MM.1S (cell line): ENCODE measurements at places on chromosomes 2 and 18.

DNA sequence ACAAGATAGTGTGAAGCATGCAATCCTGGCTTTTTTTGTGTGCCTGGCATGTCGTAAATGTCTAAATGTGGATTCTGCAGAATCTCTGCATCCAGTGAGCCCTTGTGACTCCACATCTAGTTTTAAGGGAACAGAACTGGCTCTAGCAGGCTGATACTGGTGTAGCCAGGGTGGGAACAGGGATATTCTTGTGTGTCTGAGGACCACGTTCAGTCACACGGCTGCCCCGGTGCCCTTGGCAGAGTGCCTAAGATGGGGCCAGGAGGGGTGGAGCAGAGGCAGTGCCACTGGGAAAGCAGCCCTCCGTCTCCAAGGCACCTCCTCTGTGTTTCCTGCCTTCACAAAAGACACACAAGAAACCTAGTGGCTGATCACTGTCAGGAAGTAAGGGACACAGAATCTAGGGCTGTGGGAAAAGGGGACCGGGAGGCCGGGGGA is 91.5 kb upstream of the PARD3B start:
- no peak for DNase-seq

- no peak for DNase-seq
These were observed 12.4 kb upstream of the TANK start for GRCh38 chr2:161147856-161148255.

GRCh38 chr2:20423847-20424246 is 23.0 kb upstream of the RHOB start:
- DNase-seq = peak; percentile 24

GRCh38 chr18:63078471-63078870 is 241.1 kb downstream of the BCL2 start:
- DNase-seq = no peak

- DNase-seq = peak; percentile 91
These were observed 1.1 kb downstream of the EPC2 start for GRCh38 chr2:148645539-148646230.

DNA sequence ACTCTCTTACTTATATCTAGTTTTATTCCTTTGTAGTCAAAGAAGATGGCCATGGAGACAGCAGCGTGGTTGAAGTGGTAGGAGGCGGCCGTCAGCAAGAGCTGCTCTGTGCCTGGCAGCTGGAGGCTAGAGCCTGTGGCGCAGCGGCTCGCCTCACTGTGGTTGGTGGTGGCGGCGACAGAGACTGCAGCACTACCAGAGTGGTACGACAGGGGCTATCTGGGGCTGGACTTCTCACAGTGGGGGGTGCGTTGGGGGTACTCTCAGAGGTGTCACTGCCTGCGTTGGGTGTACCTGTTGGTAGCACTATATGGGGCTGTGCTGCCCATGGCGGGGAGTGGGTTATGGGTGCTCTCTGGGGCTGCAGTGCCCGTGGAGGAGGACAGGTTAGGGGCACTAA is 8.5 kb upstream of the ANKRD62 start:
- no peak for DNase-seq

GRCh38 chr2:14616342-14616741 is 16.2 kb upstream of the LRATD1 start:
- no peak for DNase-seq

GRCh38 chr2:169066897-169067296 is 2.5 kb upstream of the DHRS9 start:
- DNase-seq = no peak

DNA sequence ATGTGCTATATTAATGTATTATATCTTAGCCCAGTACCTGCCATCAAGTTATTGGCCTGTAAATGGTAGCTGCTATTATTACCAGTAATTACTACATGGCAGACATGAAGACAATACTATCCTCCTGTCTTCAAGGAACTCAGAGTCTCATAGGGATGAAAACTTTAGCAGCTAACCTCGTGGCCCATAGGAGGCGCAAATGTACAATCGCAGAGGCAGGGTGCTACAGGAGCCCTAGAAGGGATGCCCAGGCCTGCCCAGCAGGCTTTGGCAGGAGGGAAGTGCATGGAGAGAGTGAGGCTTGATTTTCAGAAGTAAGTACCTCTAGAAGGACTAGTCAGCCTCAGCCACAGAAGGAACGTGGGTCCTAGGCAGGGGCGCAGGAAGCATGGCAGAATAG is 44.7 kb upstream of the KIDINS220 start:
- DNase-seq = no peak

- DNase-seq = no peak
These were observed 27.2 kb upstream of the EML4 start for GRCh38 chr2:42141687-42142546.

GRCh38 chr2:214169736-214170135 is 241.1 kb upstream of the VWC2L start:
- no peak for DNase-seq

- no peak for DNase-seq
These were observed 10.4 kb downstream of the HS6ST1 start for GRCh38 chr2:128308284-128308731.

- peak; percentile 31 for DNase-seq
These were observed at the start of gene B4GALT6 for GRCh38 chr18:31684279-31685096. TSS of gene B4GALT6 (minus strand) at chr18:31684581. CDS start at chr18:31684426, 155 bp downstream.

- no peak for DNase-seq
These were observed 67.4 kb downstream of the TNP1 start for GRCh38 chr2:216792222-216793021.

GRCh38 chr2:176187200-176187898 is 1.1 kb upstream of the HOXD1 start:
- DNase-seq = no peak

GRCh38 chr2:202215179-202215578 is 23.2 kb downstream of the SUMO1 start:
- DNase-seq = no peak

DNA sequence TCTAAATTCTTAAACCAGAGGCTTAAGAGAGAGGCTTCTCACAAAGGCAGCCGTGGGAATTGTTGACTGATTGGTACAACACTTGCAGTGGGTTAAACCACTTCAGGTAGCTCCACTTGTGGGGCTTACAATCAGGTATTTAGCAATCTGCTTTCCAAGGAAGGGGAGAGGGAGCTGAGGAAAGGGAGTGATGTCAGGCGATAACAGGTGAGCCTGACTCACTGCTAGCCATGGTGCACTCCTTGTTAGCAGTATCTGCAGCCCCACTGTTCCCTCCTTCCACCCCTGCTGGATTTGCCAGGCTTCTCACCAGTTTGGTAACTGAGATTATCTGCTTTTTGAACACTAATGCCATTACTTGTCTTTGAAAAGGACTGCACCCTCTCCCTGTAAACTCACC is 1056.7 kb upstream of the FANCL start:
- DNase-seq = no peak

DNA sequence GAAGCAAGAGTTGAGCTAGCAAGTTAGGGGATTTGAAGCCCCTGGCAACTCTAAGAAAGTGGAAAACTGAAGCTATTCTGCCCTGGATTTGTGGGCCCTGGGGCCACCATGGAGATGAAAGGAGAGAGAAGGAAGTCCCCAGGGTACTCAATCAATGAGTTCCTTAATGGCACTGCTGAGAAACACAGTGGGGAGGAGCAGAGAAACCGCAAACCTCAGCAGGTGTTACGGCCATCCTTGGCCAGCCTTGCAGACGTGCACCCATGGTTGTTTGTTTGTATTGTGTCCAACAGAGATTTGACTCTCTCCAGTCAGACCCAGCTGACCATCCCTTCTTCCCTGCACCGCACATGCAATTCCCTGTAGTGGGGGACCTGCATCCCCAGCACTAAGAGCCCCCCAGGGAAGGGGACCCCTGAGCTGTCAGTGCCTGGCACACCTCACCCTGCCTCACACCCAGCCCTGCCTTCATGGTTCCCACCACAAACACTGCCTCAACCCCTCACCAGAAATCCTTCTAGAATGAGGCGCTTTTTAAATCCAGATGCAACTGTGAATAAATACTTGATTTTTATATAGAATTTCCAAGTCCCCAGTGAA is 255.3 kb downstream of the SH3BP4 start:
- peak; percentile 86 for DNase-seq

- DNase-seq = peak; percentile 89
These were observed 57.3 kb downstream of the ITGA6 start for GRCh38 chr2:172484706-172485105.

GRCh38 chr18:23970161-23971096 is 44.1 kb upstream of the TTC39C start:
- DNase-seq = no peak

DNA sequence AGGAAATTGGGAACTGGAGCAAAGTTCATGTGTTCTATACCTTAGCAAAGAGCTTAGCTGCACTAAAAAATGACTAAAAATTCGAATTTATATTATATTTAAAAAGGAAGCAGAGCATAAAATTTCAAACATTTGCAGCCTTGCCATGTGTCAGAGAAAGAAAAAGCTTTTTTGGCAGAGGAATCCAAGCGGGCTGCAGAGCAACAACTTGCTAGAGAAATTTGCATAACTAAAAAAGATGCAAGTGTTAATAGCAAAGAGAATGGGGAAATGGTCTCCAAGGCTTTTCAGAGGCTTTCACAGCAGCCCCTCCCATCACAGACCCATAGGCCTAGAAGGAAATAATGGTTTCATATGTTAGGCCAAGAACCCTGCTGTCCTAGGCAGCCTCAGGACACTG is 1315.9 kb downstream of the DSC3 start:
- DNase-seq = no peak

- DNase-seq = no peak
These were observed 268.8 kb downstream of the ARHGAP15 start for GRCh38 chr2:143397884-143398614.

DNA sequence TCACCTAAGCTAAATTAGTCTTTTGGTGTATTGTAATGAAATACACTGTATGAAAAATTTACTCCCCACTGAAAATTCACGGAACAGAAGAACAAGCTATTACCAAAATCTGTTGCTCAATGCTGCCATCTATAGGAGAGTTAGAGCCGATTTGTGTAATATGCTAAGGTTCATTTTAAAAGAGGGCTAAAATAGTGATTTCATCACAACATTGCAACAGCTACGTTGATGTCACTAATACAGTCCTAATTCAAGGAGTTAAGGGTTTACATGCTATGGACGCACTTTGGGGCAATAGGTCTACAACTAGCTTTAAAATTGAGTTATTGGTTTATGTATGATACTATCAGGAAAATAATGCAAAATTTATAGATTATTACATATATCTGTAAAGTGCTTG is 3.0 kb upstream of the IRS1 start:
- peak; percentile 79 for DNase-seq

- DNase-seq = no peak
These were observed 124.1 kb upstream of the XIRP2 start for GRCh38 chr2:166764216-166764615.

DNA sequence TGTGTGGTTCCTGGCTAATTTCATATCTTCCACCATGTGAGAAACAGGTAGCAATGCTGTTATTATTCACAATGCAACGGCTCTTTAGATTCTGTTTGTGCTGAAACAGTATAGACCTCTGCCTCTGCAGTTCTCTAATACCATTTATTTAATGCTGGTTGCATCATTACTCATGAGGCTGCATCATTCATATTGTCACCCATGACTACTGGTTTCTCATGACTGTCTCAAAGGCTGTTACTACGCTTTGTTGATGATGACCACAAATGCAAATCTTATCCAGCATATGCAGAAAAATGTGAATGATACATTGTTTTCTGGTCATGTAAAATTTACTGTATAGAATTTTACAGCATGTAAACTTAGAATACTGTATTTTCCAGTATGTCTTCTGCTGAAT is 22.5 kb downstream of the CAVIN2 start:
- no peak for DNase-seq

DNA sequence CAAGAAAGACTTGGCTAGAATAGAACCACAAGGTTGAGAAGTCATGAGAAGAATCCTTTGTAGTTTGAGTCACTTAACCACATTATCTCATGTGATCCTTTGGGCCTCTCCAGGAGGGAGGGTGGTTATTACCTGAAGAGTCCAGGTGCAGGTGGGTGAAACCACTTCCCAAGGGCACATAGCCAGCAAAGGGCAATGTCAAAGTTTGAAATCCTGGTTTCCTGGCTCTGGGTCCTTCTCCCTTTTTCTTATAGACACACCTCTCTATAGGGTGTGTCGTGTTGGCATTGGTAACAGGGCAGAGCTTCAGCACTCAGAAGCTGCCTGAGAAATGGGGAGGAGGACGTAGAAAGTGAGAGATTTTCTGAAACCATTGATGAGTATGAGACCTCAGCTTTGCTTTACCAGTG is 137.9 kb downstream of the MGAT5 start:
- peak; percentile 84 for DNase-seq

- no peak for DNase-seq
These were observed 43.3 kb downstream of the SERTAD2 start for GRCh38 chr2:64610316-64610855.

GRCh38 chr2:188523919-188524318 is 232.2 kb downstream of the GULP1 start:
- DNase-seq = no peak

DNA sequence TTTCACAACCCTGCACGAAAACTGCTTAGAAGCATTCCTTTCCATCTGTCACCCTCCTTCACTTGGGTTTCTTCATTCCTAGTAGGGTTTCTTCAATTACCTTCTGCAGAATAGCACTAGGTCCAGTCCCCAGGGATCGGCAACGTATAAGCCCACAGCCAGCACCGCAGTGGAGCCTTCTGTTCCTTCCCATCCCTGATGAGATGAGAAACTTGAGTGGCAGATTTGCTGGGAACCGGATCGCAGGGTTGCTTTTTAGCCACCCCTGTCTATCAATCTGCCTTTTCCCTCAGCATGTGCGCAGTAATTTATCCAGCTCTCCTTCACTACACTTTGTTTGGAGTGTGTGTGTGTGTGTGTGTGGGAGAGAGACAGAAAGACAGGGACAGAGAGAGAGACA is 94.2 kb downstream of the CD8B2 start:
- no peak for DNase-seq

DNA sequence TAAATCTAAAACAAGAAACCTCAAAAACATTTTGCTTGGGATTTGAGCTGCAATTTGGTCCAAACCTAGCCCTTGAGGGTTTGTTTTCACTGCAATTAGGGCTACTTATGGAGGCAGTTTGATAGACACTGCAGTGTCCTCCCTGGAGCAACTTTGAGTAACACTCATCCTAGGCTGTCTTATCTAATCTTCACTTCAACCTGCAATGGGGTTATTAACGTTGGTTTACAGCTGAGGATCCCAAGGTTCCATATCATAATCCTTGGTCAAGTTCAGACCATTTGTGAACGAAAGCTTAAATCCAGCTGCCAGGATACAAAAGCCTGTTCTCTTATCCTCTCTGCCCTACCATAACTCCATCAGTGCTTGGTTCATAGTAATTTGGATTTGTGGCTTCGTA is 2.5 kb downstream of the ANXA4 start:
- DNase-seq = no peak

DNA sequence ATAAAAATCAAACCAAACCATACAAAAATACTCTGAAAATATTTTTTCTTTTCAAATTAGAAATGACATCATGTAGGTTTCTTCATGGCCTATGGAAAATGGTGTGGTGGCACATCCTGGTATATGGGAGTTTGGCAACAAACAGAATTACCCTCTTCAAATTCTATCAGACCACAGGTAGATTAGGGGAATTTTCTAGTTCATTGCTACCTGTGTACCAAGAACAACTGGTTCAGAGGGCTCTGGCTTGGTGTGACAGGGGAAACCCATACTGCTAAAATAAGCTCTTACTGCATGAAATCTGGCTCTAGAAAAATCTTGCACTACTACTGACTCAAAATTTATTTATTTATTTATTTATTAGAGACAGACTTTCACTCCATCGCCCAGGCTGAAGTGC is 63.4 kb upstream of the PELI1 start:
- DNase-seq = peak; percentile 67

GRCh38 chr2:26469092-26469710 is 8.7 kb downstream of the OTOF start:
- DNase-seq = peak; percentile 84

- no peak for DNase-seq
These were observed 750 bp upstream of the RMP24 start for GRCh38 chr18:35971661-35972196.

- no peak for DNase-seq
These were observed 5.7 kb downstream of the ROCK1 start for GRCh38 chr18:21105936-21106335.
